Head of caudate nucleus (tissue), 42 donors: ENCODE measurements at places on chromosomes 16 and 17.

DNA sequence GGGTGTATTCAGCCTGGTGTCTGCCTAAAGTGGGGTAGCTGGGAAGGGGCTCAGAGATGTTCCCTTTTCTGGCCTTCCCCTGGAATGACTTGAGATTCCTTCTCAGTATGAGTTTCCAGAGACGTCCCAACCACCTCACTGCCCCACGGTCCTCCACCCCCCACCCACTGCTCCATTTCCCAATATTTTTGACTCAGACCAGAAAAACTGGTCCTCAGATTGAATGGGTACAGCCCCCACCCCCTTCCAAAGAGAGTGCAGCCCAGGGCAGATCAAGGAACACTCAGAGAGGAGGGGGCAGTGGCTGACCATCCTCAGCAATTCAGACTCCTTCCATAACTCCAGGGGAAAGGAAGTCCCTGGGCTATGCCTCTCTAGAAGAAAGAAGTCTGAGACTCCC lies 3.2 kb downstream of the ACLY start:
- no peak for DNase-seq

DNA sequence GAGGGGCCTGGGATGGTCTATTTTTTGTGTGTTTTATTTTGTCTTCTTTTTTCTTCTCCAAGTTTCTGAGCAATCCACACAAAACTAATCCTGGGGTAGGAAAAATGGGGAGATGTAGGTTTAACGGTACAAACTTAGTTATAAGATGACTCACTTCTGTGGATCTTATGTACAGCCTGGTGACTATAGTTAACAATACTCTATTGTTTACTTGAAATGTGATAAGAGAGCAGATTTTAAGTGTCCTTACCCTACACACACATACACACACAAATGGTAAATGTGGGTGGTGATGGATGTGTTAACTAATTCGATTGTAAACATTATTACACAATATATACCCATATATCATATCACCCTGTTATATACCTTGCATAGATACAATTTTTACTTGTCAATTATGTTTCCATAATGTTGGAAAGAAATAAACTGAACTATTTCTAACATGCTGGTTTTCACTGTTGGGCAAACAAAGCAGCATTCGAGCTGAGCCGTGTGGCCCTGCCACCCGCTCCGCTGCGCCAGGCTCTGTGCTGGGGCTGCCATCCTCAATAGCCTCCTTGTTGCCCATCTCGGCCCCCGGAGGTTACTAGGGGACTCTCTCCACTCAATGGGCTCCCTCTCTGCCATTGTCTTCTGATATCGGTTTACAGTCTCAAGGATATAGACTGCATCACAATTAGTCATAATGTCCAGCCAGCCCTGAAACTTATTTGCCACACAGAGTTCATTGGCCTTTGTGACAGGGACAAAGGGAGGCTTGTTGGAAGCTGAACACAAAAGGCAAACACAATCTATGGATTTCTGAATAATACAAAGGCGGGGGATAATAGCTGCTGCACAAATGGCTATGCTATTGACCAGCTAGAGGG lies 380.3 kb upstream of the MAF start:
- peak; percentile 89 for DNase-seq

DNA sequence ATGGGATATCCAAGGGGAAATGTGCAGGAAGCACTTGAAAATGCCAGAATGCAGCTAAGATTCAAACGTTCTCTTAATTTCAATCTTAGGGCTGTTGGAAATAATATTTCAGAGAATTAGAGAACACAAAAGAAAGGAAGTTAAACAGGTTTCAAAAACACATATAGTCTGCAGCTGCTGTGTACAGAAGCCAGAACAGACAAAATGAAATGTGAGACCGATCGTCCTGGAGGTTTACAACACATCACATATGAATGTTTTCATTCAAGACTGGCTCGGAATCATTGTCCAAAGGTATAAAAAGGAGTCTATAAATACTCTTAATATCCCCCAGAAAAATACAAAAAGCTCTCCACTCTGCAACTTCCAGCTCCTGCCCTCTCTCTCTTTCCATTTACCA lies 14.3 kb downstream of the CYTH1 start:
- DNase-seq = no peak

DNA sequence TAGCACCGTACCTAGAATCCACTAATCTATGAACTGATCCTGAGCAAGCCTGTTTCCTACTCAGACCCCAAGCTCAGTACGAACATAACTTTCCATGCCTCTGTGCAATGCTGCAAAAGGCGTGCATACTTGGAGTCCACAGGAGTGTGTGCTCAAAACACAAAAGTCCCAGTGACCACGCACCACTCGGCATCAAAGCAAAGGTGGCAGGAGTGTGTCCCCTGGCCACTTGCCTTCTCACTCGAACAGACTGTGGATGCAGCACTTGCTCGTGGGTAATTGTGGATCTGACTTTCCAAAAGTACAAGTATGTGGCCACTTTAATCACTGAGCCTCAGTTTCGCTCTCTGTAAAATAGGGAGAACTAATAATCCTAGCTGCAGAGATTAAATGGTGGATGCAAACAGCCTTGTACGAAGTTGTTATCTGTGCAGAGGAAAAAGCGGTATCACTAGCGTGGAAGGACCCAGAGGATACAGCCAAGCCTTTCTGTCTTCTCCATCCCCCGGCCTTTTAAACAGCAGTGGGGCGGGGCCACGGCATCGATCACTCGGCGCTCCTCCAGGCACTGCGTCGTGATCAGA lies 311 bp upstream of the KDM8 start:
- peak; percentile 93 for DNase-seq

- DNase-seq = no peak
Observed at GRCh38 chr17:82659886-82660285, 11.6 kb upstream of the WDR45B start.
